Stimulated activated CD4-positive, alpha-beta T cell treated with anti-CD3 and anti-CD28 coated beads, Interleukin-2, amount 100 ng/mL, for 4 hours (primary cell): ENCODE measurements at places on chromosomes 3 and 15.

- no peak for DNase-seq
These were observed 123.8 kb downstream of the AGBL1 start for GRCh38 chr15:86203462-86203861.

GRCh38 chr3:153591561-153592245 lies 429.7 kb downstream of the RAP2B start:
- DNase-seq, result no peak

- DNase-seq, result no peak
These were observed 487.1 kb downstream of the LPP start for GRCh38 chr3:188641076-188641475.

DNA sequence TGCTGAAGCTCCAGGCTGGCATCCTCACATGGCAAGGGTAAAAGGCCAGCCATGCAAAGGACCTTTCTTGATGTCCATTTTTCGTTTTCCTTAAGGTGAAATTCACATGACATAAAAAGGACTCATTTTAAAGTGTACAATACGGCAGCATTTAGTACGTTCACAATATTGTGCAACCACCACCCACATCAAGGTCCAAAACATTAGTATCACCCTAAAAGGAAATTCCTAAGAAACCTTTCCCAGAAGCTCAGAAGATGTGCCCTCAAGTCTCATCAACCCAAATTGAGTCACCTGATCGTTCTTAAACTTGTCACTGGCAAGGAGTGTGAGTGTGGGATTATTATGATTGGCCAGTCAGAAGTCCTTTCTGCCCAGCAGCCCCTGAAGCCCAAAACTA lies 250.1 kb downstream of the TLE3 start:
- no peak for DNase-seq

GRCh38 chr3:183494341-183494740 lies 61.2 kb downstream of the KLHL6 start:
- DNase-seq, result no peak

GRCh38 chr3:47622671-47623461 lies 44.2 kb upstream of the CSPG5 start:
- no peak for DNase-seq

DNA sequence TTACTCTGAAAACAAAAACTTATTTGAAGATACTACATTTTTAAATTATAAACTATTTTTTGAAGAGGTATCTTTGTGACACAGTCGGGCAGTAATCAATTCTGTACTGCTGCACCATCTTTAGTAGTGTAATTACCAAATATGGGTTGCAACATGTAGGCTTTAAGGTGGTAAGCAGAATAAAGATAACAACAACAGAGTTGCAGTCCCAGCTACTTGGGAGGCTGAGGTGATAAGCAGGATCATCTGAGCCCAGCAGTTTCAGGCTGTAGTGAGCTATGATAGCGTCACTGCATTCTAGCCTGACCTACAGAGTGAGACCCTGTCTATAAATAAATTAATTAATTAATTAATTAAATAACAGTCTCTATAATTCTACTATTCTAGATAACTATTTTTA lies 6.0 kb downstream of the PLOD2 start:
- no peak for DNase-seq

GRCh38 chr3:193481436-193481835 lies 73.3 kb downstream of the ATP13A4 start:
- DNase-seq, result no peak

DNA sequence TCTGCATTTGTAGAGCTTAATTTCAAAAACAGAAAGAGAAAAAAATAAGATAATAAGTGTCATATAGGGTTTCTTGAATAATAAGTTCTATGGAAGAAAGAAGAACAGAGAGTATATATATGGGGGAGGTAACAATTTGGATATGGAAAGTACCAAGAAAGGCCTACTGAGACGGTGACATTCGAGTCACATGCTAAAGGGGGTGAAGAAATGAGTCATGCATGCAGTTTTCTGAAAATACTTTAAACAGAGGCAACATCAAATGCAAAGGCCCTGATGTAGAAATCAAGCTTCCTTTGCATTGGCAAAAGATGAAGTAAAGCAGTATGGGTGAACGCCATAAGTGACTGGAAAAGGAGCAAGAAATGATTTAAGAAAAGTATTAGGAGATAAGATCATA lies 371.6 kb upstream of the ZNF385D start:
- DNase-seq, result no peak

DNA sequence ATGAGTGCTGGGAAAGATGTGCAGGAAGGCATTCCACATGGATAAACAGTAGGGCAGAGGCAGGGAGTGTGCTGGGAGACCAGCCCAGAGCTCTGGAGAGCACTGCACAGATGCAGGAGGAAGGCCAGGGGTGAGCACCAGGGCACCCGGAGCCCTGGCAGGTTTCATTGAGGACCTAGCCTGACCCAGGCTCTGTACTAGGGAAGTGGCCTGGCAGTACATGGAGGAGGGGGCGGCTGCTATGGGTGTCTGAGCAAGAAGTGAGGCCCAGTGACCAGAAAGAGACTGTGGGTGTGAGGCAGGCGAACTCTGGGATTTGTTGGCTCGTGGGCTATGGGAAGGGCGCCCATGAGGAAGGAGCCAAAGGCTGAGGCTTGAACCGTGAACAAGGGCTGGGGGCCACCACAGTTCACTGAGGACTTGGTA lies 139.1 kb downstream of the DNAJB8 start:
- no peak for DNase-seq

GRCh38 chr3:128486681-128487537 lies 6.1 kb downstream of the GATA2 start:
- DNase-seq, result no peak

DNA sequence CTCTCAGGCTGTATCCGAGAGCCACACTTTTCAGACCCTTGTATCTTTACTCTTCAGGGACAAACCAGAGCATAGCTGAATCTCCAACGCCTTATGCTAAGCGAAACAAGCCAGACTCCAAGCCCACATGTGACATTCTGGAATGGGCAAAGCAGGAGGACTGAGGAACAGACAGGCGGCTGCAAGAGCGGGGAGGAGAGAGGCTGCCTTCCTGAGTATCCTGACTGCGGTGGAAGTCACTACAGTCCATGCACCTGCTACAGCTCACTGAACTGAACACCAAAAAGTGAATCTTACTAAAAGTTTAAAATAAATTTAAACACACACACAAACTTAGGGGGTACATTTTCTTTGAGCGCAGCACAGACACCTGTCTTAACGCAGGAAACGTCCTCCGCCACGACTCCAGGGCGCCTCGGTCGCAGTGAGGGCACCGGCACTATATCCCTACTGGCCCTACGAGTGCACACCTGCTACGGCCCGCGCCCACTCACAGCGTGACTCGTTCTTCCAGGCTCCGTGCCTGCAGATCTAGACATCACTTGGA lies 1.4 kb downstream of the CYFIP1 start:
- no peak for DNase-seq

DNA sequence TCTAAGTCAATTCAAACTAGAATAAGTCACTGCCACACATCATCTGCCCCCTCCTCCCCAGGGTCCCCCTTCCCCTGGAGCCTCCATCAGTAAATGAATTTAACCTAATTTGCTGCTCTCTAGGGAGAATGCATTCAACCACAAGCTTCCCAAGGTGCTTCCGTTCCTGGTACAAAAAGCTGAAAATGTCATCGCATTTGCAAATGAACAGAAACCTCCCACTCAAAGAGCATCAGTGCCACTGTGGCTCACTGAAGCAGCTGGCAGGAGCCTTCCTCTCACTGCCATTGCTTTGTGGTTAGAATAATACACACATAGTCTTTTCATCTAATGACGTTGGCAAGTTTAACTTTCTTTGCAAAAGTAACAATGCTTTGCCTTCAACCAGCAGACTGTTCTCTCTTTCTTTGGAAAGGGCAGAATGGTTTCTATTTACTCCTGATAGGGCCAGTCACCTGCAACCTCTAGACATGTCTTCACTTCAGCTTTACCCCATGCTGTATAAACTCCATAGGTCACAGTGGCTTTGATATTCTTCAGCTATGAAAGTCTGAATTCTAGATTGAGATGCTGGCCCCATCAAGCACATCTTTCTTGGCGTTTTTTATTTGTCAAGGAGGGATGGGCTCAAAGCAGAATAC lies 238.1 kb downstream of the CPNE4 start:
- DNase-seq, result no peak

DNA sequence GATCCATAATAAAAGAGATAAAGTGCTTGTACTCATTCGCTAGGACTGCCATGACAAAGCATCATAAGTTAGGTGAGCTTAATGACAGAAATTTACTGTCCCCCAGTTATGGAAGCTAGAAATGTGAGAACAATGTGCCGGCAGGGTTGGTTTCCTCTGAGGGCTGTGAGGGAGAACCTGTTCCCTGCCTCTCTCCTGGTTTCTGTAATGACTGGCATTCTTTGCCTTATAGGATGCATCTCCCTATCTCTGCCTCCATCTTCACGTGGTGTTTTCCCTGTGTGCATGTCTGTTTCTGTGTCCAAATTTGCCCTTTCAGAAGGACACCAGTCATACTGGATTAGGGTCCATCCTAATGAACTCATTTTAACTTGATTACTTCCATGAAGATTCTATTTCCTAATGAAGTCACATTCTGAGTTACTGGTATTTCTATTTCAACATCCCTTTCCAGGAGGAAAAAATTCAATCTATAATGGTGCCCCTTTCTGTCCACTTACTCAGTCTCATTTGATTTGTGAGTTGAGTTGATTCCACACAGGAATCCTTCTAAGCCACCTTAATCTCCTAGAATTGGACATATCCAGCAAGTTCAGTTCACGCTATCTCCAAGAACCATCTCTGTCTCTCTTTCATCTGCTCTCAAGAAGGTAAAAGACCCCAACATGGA lies 71.2 kb upstream of the LIPC start:
- no peak for DNase-seq

DNA sequence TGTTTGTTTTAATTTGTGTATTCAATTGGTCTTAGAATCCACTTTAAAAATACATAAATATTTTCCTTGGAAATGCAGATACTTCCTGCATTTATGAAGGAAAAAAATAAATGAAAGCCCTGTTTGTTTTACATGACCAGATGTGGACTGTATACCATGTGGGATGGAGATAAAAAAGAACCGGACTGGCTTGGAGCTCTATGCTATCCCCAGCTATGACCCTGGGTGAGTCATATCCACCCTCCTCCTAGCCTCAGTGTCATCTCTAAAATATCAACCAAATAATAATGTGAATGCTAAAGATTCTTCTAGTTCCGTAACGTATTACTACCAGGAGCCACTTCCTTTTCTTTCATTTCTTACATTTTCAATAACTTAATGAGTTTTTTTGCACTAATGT lies 44.5 kb upstream of the PDZRN3 start:
- DNase-seq, result no peak

GRCh38 chr15:88690331-88690730 lies 51.5 kb downstream of the ISG20 start:
- DNase-seq, result no peak

GRCh38 chr3:48756640-48757039 lies 39.6 kb upstream of the IP6K2 start:
- no peak for DNase-seq

DNA sequence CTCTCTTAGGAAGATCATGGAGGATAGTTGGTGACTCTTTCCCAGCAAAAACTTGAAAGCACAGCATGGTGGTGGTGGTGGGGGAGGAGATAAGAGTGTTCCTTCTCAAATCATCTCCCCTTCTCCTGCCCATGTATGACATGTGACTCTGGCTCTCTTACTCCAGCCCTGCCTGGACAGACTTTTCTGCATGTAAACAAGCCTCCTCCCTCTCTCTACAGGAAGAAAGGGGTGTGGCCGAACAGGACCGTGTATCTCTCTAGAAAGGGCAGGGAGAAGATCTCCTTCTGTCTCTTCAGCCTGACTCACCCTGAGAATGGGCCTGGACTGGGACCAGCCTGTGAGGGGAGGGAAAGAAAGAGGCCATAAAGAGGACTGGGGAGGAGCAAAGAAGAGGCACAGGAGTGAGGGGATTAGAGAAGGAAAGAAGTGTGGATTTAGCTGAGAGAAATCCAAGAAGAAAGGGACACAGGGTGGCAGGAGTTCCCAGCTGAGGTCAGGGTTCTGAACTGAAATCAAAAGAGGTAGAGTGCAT lies 1.5 kb downstream of the CELF6 start:
- no peak for DNase-seq

DNA sequence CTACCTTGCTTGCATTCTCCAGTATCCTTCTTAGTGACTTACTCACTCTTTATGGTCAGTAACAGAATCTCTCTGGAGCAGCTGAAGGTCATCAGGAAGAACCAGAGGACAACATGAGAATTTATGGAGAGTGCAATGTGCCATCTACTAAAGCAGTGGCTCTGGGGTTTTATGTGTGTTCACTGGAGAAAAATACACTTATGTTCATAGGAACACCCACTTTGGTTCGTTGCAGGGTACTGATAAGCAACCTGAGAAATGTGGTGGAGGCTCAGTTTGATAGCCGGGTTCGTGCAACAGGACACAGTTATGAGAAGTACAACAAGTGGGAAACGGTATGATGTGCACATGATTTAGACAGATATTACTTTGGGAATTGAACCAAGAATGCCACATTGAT lies 12.8 kb downstream of the CPB1 start:
- DNase-seq, result no peak

GRCh38 chr3:170437176-170437575 lies 18.5 kb downstream of the CLDN11 start:
- no peak for DNase-seq

- DNase-seq, result no peak
These were observed 665.6 kb upstream of the NECTIN3 start for GRCh38 chr3:110405830-110406585.

GRCh38 chr15:46309914-46310313 lies 675.1 kb downstream of the SQOR start:
- no peak for DNase-seq

GRCh38 chr15:80957556-80957955 lies 32.1 kb downstream of the MESD start:
- DNase-seq, result no peak

GRCh38 chr15:85280203-85280602 lies 100.2 kb upstream of the AKAP13 start:
- no peak for DNase-seq

DNA sequence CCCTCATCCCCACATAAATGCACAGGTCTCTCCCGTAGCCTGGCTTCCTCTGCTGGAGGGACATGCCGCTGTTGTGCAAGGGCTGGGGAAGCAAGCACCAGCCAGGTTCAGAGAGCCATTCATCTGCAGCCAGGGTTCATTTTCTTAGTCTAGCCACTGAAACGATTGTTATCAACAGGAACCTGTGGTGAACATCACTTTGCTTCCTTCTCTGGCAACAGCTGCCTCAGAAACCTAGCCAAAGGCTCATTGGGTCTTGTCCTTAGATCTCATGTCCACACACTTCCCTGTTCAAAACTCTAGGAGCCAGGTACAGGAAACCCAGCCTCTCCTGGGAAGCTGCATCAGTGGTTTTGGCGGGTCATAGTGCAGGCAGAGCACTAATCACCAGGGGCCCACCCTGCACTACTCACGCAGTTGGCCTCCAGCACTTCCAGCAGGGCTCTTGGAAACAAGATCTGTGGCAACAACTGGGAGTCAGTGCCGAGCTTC lies 47.0 kb downstream of the OXNAD1 start:
- DNase-seq, result no peak

GRCh38 chr15:86505951-86506350 lies 426.3 kb downstream of the AGBL1 start:
- no peak for DNase-seq

GRCh38 chr3:157026091-157026490 lies 133.9 kb downstream of the CCNL1 start:
- no peak for DNase-seq
